Choroid plexus epithelial cell (primary cell): ENCODE measurements at places on chromosomes 5 and 9.

- DNase-seq = peak; percentile 74
These were observed 77.8 kb downstream of the MUSK start for GRCh38 chr9:110746211-110746930.

GRCh38 chr9:102767076-102767475 is 228.1 kb upstream of the CYLC2 start:
- DNase-seq = no peak

DNA sequence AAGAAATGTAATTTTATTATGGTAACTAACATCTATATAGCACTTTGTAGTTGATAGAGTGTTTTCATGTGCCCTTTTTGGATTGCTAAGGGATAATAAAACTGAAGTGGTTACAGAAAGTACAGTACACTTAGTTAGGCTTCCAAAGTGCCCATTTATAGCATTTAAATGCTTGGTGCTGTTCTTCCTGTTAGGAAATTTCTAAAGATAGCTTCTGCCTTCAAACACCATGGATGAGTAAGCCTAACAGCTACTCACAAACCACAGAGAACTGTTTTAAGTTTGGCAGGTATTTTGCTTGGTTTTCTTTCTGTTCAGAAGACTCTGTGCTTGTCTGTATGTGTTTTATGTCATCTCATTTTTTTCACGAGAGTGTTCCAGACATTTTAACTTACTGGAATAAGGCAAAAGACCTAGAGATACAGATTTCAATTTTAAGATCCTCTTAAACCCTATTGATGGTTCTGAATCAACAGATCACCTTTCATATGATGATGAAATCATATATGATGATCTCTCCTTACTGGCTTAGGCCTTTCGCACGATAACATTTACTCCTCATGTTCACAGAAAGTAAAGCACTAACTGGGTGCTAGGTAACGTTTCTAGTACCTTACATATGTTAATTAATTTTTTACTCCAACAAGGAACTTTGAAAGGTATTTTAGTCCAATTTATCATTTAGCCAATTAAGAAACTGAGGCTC is 4.4 kb downstream of the RIMOC1 start:
- peak; percentile 72 for DNase-seq

DNA sequence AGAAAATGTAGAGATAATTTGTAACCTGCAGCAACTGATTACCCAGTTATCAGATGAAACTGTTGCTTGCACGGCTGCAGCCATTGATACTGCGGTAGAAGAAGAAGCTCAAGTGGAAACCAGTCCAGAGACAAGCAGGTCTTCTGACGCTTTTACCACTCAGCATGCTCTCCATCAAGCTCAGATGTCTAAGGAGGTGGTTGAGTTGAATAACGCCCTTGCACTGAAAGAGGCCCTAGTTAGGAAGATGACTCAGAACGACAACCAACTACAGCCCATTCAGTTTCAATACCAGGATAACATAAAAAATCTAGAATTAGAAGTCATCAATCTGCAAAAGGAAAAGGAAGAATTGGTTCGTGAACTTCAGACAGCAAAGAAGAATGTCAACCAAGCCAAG is 1.7 kb downstream of the KIF4B start:
- no peak for DNase-seq

GRCh38 chr9:99085949-99086948 is 18.7 kb upstream of the TGFBR1 start:
- DNase-seq = peak; percentile 69

DNA sequence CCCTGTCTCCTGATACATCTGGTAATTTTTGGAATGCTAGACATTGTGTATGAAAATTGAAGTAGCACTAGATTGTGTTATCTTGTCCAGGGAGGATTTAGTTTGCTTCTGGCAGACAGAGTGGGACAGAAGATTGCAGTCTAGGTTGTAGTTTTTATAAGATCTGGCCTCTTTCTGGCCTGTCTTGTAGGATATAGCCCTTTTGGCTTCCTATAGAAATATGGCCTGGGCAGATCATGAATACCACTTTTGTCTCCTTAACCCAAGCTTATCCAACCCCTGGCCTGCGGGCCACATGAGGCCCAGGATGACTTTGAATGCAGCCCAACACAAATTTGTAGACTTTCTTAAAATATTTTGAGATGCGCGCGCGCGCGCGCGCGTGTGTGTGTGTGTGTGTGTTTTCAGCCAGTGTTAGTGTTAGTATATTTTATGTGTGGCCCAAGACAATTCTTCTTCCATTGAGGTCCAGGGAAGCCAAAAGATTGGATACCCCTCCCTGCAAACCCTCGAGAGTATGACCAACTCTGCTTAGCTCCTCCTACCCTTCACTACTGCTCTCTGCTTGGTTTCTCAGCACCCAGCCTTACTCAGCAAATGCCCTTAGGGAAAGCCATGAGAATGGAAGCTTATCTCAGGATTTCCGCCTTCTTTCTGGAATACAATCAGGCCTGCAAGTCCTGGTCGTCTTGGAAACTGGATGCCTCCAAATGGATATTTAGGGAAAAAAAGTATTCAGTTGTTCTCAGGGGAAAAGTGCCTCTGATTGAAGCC is 26.5 kb downstream of the ANKRD33B start:
- no peak for DNase-seq

GRCh38 chr9:3125602-3126405 is 281.9 kb upstream of the PUM3 start:
- DNase-seq = no peak

DNA sequence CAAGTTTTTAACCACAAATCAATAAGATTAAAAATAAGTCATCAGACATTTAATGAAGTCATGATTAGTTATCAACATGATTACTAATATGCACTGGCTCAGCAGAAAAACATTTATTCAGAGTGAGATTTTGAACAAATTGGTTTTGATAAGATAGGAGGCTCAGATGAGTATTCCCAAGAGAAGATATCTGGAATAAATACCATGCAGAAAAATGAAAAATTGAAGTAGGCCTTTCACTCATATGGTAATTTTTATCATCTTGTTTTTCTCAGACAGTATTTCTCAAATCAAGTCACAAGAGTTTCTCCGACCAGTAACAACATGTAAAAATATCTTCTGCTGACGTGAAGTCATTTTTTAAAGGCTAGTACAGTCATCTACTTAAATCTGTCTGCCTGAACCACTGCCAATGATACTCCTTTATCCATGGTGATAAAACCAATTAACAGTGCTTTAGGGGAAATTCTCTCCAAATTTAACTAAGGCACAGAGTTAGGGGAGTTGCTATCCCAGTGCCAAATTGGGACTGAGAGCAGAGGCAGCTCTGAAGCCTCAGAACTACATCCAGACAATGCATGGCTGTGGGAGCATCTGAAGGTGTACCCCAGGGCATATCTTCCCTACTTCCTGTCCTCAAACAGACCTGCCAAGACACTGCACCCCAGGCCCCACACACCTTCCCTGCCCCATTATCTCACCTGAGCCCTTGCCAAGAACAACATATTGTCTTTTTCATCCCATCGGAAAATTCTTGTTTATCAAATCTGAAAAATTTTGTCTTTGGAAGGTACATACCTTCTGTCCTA is 105.5 kb upstream of the TSLP start:
- DNase-seq = peak; percentile 17

DNA sequence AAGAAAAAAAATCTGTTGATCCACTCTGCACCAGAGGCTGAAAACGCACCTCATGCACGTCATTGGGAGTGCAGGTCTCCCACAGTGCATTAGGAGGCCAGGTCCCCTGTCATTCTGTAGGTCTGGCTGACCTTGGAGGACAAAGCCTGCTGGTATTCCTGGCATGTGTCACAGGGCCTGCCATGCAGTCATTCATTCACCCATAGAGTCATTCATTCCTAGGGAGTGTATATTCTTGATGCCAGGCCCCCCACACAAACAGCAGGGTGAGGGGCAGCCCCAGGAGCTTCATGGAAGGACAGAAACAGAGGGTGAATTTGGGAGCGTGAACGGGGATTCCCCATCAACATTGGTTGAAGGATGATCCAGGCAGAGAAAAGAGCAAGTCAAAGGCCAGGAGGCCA is 2.2 kb downstream of the GBGT1 start:
- no peak for DNase-seq

GRCh38 chr9:130660683-130661450 is 3.5 kb upstream of the PRDM12 start:
- DNase-seq = no peak
